ENCODE measurements at places on chromosomes 5 and 9. TPM values are rescaled to one million over a fixed set of nuclear protein-coding genes. Genes with fewer than 3 reads are reported as not detected.
A peak's percentile ranks its signal among the peaks of the same experiment; 100 is the strongest.

CCDC192 gene
- not detected for total RNA-seq

AGXT2 gene
- total RNA-seq, result not detected

GADD45G gene
- total RNA-seq, result 294 TPM

BTNL9 gene
- 5.3 TPM for total RNA-seq

TSC1 gene
- 36.4 TPM for total RNA-seq

BNIP1 gene
- total RNA-seq, result 11.6 TPM

RHOBTB3 gene
- 89.9 TPM for total RNA-seq

CNTFR gene
- total RNA-seq, result 6.6 TPM

SPATA31C1 gene
- not detected for total RNA-seq

MARCHF11 gene
- 0.24 TPM for total RNA-seq

DNA sequence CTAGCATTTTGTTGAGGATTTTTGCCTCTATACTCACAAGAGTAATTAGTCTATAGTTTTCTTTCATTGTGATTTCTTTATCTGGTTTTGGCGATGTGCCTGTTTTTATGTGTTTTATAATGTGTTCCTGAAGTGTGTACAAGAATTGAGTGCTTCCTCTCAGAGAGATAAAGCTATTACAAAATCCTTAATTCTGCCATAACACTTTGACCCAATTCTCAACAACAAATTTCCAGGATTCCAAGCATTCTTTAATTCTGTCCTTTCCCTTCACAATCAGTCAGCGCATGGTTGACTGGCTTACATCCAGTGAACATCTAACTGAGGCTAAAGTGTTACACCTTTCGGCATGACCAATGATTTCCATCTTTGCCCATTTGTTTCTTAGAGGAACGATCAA is 282.9 kb upstream of the MVB12B start:
- no peak for DNase-seq

- no peak for DNase-seq
Measured at GRCh38 chr9:37437010-37437409, 14.5 kb downstream of the GRHPR start.

DNA sequence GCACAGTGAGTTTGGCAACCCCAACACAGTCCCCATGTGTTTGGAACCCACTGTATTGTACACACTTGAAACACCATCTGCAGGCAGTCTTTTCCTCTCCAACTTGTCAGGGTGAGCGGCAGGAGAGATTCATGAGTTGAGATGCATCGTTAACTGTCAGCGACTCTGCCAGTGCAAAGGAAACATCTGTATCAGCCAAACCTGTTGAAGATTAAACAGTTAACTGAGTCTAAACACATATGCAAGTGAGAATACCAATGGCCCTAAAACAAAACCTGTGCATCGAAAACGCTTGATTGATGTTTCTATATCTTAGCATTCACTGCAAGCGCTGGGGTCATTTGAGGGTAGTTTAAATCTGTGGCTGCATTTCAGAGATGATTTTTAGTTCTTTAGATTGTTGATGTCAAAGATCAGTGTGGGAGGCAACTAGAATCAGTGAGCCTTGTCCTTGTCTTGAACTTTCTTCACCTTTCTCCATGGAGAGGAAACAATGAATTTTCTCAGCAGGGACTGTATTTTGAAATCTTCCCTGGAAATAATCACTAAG is 41.3 kb upstream of the PAM start:
- no peak for DNase-seq

DNA sequence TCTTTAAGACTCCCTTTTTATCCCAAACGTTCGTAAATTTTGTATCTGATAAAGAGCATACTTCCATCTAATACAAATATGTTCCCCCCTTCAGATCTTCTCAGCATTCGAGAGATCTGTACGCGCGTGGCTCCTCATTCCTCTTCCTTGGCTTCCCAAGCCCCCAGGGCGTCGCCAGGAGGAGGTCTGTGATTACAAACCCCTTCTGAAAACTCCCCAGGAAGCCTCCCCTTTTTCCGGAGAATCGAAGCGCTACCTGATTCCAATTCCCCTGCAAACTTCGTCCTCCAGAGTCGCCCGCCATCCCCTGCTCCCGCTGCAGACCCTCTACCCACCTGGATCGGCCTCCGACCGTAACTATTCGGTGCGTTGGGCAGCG is 19.9 kb downstream of the CDKN2A start:
- no peak for DNase-seq

DNA sequence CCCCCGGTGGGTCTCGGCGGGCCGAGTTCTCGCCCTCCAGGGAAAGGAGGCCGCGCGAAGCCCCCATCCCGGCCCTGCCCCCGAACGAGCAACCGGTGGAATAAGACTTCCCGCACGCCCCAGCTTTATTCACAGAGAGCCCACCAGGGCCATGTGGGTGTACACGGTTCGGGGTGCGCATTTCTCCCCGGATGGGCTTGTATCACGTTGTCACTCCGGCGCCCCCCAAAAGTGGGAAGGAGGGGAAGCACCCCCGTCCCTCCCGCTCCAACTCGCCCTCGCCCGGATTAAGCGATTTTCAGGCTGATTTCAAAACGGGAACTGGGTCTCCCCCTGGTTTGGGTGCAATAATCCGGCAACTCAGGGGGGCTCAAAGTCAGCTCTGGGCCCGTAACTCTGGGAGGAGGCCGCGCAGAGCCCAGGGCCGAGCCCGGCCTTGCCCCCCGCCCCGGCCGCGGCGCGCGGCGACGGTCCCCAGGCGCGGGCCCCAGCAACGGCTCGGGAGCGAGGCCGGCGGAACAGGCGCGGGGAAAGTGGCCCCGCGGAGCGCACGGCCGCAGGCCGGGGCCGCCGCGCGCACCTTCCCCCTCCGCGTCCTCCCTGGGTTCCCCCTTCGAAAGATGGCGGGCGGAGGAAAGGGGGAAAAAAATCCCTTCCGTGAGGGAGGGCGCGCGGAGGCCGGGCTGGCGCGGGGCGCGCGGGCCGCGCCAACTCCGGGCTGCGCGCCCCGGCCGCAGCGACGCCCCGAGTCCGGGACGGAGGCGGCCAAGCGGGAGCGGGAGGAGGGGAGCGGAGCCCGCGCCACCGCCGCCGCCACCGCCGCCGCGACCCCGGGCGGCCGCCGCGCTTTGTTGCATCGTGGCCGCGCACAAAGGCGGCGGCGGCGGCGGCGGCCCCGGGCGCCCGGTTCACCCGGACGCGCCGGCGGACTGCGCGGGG is 644 bp downstream of the BRD3 start:
- no peak for DNase-seq

GRCh38 chr5:13278811-13279210 is 665.7 kb downstream of the DNAH5 start:
- no peak for DNase-seq

- DNase-seq, result no peak
Measured at GRCh38 chr9:85443190-85443598, 298.6 kb downstream of the AGTPBP1 start.

DNA sequence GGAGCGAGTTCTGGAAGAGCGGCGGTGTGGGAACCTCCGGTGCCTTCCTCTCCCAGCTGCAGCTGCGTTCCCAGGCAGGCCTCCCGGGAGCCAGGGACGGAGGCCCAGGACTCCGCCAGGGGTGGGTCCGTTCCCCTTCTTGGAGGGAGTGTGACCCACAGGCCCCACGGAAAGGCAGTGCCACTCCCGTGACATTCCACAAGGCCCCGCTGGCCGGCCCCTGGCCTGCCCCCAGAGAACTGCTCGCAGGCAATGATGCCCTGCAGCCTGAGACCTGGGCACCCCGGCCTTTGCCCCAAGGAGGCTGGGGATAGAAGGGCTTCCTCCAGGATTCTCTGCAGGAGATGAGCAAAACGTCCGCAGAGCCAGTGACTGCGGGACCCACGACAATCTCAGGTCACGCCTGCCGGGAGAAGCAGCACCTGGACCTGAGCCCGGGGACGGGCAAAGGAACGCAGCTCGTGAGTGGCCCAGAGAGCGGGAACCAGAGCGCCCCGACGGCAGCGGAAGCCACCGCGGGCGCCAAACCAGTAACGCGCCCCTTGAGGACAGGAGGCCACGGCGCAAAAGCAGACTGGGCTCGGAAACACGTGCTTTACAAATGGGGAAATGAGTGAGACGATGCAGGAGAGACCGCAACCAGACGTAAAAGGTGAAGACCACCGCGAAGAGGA is 9.3 kb downstream of the OBP2B start:
- DNase-seq, result no peak

- no peak for DNase-seq
Measured at GRCh38 chr9:123378956-123379660, 23.1 kb downstream of the CRB2 start.

DNA sequence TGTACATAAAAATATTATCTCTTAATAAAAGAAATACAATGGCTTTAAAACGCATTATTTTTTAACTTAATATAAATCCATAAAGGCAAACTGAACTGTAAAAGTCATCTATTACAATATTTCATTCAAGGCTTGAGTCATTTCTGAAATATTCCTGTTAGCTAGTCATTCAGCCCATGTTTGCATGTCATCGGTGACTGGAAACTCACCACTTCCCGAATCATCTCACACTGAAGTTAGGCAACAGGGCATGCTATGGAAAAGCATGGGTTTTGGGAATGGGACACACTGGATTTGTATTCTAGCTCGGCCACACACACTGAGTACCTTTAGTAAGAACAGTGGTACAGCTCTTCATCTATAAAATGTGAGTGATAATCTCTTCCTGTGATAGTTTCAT is 691.1 kb upstream of the C9orf72 start:
- DNase-seq, result no peak

GRCh38 chr5:172862165-172862801 is 28.2 kb downstream of the ERGIC1 start:
- DNase-seq, result no peak

DNA sequence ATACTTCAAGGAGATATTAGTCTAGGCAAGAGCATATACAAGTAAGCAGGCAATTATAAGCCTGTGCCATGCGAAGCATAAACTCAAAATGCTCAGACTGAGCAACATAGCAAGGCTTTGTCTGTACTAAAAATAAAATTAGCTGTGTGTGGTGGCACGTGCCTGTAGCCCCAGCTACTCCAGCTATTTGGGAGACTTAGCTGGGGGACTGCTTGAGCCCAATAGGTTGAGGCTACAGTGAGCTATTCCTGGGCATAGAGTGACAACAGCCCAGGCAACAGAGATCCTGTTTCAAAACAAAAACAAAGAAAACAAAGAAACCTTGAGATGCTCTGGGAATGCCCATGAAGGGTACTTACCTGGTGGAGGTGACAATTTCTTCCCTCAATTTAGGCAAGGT is 130.5 kb upstream of the ZNF608 start:
- DNase-seq, result no peak

DNA sequence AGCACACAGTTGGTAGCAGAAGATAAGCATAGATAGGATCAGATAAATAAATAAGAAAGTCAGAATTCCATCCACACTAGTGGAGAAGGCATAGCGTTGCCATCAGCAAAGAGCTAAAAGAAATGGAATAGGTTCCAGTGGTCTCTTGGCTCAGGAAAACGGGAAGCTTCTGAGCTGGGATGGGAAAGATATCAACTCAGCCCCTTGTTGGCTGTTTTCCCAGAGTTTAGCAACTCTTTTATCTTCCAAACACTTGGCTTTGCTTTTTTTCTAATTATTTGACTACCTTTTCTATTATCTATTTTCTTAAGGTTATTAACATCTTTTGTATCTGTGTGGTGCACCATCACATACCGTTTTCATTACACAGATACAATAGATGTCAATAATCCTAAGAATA is 445.7 kb upstream of the TRPC7 start:
- no peak for DNase-seq

DNA sequence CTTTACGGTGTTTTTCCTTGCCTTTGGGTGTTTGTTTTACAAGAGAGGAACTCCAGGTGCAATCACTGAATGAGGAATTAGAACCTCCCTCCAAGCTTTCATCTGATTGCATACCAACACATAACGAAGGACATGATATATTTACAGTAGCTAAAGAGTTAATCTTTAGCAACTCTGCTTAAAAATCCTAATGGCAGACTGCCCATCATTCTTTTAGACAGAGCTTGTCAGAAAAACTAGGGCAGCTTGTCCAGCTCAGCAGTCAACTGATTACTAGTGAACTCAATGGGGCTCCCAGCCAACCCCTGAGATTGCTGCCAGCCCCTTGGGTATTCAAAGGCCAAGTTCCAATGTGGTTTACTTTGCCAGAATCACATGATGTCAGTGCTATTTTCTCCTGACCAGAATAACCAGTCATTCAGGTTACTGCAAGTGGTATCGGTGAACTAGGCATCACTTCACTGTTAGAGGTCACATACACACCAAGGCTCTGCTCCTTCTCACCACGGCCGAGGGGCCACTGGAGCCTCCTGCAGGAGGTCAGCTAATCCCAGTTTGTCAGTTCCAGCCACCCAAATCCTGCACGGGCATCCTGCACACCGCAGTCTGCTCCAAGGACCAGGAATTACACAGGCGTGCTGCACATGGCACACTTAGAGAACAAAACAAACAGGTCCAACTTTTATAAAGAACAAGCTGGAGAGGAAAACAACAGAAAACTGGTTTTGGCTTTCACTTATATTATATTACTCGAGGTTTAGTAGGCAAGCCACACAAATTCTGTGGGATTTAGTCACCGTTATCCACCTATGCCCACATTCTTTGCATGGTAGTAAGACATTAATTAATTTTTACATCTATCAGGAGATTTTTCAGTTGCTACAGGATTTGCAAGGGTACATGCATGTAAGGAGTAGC is 62.5 kb downstream of the NFIB start:
- DNase-seq, result peak; percentile 89

GRCh38 chr9:751137-752051 is 90.1 kb upstream of the DMRT1 start:
- peak; percentile 60 for DNase-seq

- DNase-seq, result no peak
Measured at GRCh38 chr5:97538912-97539311, 355.9 kb upstream of the RIOK2 start.

- no peak for DNase-seq
Measured at GRCh38 chr5:157911568-157911967, 52.6 kb upstream of the CLINT1 start.

DNA sequence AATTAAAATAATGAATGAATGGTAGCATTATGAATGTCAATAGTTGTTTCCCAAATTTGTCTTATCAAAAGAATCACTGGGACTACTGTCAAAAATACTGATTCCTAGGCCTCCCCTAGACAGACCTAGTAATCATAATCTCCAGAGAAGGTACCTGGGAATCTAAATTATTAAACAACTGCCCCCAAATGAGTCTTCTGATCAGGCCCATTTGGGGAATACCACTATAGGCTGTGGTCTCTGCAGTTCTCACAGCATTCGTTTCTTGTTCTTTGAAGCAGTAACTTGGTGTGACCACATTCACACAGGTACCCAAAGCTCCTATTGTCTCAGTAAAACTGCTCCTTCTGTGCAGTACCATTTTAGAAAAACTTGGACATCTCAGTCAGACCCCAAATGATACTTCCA is 230.9 kb downstream of the PIK3R1 start:
- DNase-seq, result no peak

GRCh38 chr5:144504929-144505577 is 334.4 kb downstream of the KCTD16 start:
- no peak for DNase-seq

DNA sequence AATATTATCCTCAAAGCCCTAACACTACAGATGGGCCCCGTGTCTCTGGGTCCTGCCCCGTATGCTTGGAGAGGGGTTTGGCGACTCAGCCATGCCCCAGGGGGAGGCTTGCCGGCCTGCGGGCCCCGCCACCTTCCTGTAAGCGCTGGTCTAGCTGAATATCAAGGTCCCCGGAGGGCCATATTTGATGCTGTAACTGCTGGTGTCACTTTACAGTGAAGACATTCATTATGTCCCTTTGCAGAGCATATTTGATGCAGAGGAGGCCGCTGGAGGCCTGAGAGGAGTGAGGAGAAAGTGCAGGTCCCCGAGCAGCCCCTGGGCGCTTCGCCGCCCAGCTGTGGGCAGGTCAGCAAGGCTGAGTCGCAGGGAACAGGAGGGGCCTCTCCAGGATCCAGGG is 16.8 kb downstream of the IRX4 start:
- no peak for DNase-seq

Measured in right atrium auricular region (tissue), 2 donors.